ENCODE measurements at places on chromosomes 5 and 9.

- DNase-seq = no peak
These were observed 152.5 kb downstream of the DMRT2 start for GRCh38 chr9:1202512-1203280.

DNA sequence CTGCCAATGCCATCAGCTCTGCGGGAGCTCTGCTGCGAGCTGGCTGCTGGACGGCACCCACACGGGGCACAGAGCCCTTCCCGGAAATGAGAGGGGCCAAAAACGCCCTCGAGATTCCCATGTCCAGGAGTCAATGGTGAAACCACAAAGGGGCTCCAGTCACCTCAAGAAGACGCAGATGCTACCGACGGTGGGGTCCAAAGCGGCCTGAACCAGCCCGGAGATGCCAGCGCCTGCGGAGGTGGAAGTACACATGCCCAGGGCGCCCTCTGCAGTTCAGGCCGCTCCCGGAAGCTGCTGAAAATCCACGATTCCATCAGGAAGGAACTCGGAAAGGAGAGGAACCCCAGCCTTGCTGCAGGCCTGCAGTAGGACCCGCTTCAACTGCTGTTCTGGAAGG lies 82.4 kb upstream of the SELENOP start:
- no peak for DNase-seq

DNA sequence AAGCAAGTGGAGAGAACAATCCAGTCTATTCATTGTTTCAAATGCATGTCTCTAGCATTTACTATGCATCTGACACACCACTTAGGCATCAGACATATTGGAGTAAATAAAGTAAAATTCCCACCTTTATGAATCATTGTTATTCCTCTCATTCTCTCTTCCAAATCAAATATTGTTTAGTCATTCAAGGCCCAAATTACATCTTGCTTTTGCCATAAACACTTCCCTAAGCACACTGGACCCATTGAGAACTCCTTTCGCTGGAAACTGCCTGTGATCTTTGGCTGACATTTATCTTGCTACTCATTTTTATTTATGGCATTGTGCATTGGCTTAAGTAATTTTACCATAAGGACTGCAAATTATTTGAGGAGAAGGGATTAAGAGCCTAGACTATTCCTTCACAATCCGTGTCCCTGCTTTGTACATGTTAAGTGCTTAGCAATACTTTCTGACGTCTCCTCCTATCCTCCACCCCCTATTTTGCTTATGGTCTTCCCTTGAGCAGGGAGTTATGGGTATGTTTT lies 7.4 kb downstream of the C5orf46 start:
- no peak for DNase-seq

DNA sequence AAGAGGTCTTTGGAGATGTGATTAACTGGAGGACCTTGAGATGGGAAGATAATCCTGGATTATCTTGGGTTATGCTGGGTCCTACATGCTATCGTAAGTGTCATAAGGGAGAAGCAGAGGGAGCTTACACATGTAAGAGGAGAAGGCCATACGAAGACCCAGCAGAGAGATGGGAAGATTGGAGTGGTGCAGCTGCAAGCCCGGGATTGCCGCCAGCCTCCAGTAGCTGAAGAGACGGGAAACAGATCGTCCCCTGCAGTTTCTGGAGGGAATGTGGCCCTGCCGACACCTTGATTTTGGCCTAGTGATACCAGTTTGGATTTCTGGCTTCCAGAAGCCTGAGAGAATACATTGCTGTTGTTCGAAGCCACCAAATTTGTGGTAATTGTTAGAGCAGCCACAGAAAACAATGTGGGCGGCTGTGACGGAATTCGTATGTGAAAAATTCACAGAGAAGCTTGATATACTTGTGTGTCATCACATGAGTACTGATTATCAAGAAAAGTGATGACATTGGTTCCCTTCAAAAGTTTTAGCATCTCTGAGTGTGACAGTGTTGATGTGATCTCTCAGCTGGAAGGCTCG lies 86.9 kb downstream of the CYFIP2 start:
- DNase-seq = no peak

DNA sequence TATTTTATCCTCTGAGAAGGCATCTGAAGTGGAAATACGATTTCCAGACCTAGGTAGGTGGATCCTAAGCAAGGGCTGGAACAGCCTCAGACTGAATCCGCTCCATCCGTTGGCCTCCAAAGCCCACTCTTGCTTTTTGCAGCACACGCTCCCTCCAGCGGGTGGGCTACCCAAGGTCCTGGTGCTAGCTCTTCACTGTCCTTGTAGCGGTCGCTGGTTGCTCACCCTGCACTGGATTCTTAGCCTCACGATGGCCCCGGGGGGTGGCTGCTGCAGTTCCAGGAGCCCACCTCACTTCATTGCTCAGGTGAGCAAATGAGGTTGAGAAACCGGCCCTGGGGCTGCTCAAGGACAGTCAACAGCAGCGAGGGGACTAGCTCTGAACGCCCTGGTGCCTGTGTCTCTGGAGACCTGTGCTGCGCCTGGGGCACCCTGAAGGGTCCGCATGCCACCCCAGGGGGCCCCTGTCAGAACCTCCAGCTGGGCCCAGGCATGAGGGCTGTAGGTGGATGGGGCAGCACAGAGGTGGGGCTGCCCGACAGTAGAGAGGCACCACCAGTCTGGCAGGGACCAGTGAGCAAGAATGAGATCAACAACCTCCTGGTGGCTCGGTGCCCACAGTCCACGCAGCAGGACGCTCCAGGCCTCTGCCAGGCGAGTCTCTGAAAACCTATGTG lies 4.3 kb downstream of the MGAT4B start:
- no peak for DNase-seq

DNA sequence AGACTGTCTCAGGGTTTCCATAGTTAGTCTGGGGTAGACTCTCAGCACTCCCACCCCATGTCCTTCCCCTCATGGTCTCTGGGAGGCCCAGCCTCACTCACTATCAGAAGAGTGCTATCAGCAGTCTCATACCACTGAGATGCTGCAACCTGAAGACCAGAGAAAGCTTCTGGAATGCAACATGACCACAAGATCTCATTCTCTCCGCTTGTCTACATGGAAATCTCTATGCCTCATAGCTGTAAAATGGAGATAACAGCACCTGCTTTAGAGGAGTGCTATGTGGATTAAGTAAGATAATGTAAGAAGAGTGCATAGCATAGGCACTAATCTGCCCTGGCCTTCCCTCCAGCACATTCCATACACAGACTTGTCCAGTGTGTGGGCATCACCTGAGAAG lies 47.0 kb upstream of the ZNF169 start:
- DNase-seq = no peak

DNA sequence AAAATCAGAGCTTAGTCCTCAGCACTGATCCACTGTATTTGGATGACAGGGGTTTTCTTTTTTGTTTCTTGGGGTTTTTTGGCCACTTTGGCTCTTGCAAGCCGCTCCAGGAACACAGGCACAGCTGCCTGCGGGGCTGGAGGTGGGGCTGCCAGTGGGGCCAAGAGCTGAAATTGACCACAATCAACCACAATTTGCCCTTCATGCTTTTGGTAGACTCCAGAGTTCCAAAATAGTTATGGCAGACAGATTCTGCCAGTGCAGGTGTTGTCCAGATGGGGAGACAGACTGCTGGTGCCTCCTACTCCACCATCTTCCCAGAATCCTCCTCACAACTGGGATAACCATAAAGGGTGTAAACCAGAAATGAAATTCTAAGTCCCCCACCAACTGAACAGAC lies 36.5 kb downstream of the PLEKHG4B start:
- no peak for DNase-seq

- DNase-seq = no peak
These were observed 77.6 kb downstream of the C5orf15 start for GRCh38 chr5:133890776-133891280.

DNA sequence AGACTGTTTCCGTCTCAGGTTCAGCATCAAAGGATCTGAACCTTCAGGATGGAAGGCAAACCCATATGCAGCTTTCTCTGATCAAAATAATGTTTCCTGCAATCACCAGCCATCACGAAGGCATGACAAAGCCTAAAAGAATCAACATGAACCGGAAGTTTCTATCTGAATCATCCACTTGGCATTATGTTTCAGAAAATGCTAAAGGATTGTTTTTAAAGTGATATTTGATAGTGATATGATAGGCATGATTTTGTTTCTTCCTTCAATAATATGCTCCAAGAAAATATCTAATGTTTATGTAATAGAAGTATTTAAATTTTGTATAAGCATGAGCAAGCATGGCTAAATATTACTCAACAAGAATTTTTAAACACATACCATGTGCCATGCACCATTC lies 219.6 kb downstream of the PLK2 start:
- DNase-seq = no peak
